ENCODE measurements at places on chromosomes 11 and 22.
A peak's percentile ranks its signal among the peaks of the same experiment; 100 is the strongest.

- no peak overlapping the region for H3K4me3 ChIP-seq
- no peak for ATAC-seq
Measured at GRCh38 chr11:39569789-39570188, 1889.7 kb downstream of the LRRC4C start.

GRCh38 chr11:65419772-65420481 lies 2.7 kb upstream of the NEAT1 start:
- no peaks in the 10 kb centered on the region for H3K36me3 ChIP-seq
- H3K4me1 ChIP-seq = peaks cover 39% of the 10 kb centered on the region
- H3K4me3 ChIP-seq = peak overlapping the region; percentile 18
- H3K27me3 ChIP-seq = no peaks in the 10 kb centered on the region
- H3K27ac ChIP-seq = peak overlapping the region; percentile 97

- H3K27me3 ChIP-seq = peaks cover 6% of the 10 kb centered on the region
- no peak for ATAC-seq
- no peaks in the 10 kb centered on the region for H3K36me3 ChIP-seq
- H3K4me3 ChIP-seq = no peak overlapping the region
- H3K27ac ChIP-seq = no peak overlapping the region
Measured at GRCh38 chr22:32744176-32744959, 57.1 kb upstream of the TIMP3 start.

GRCh38 chr11:35033011-35033410 lies 106.0 kb upstream of the CD44 start:
- no peak overlapping the region for H3K27ac ChIP-seq
- ATAC-seq = no peak
- no peak overlapping the region for H3K4me3 ChIP-seq
- H3K27me3 ChIP-seq = no peaks in the 10 kb centered on the region

DNA sequence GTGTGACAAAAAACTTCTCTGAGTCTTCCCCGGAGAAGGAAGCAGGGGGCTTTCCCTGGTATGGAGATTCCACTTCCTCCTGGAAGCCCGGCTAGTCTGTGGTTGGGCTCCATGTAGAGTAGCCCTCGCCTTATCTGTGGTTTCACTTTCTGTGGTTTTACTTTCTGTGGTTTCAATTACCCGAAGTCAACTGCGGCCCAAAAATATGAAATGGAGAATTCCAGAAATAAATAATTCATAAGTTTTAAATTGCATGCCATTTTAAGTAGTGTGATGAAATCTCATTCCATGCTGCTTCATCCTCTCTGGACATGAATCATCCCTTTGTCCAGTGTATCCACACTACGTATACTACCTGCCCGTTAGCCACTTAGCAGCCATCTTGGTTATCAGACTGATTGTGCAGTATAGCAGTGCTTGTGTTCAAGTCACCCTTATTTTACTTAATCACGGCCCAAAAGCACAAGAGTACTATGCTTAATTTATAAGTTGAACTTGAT lies 275.0 kb upstream of the SESN3 start:
- no peaks in the 10 kb centered on the region for H3K36me3 ChIP-seq
- no peaks in the 10 kb centered on the region for H3K4me1 ChIP-seq
- no peak overlapping the region for H3K4me3 ChIP-seq
- H3K27me3 ChIP-seq = no peaks in the 10 kb centered on the region

- no peak overlapping the region for H3K27ac ChIP-seq
- no peaks in the 10 kb centered on the region for H3K4me1 ChIP-seq
- ATAC-seq = no peak
- H3K27me3 ChIP-seq = no peaks in the 10 kb centered on the region
- no peaks in the 10 kb centered on the region for H3K36me3 ChIP-seq
- no peak overlapping the region for H3K4me3 ChIP-seq
Measured at GRCh38 chr11:88042647-88043046, 132.6 kb downstream of the RAB38 start.

- no peak overlapping the region for H3K4me3 ChIP-seq
- H3K4me1 ChIP-seq = no peaks in the 10 kb centered on the region
- no peaks in the 10 kb centered on the region for H3K27me3 ChIP-seq
- H3K36me3 ChIP-seq = no peaks in the 10 kb centered on the region
- no peak for ATAC-seq
Measured at GRCh38 chr11:84922212-84922805, 704.8 kb downstream of the DLG2 start.
